ENCODE measurements at places on chromosomes 3 and 15.

- no peak for DNase-seq
Observed at GRCh38 chr3:194384156-194384555, 14.6 kb upstream of the LRRC15 start.

- no peak for DNase-seq
Observed at GRCh38 chr15:29470311-29470710, 200.7 kb upstream of the NSMCE3 start.

DNA sequence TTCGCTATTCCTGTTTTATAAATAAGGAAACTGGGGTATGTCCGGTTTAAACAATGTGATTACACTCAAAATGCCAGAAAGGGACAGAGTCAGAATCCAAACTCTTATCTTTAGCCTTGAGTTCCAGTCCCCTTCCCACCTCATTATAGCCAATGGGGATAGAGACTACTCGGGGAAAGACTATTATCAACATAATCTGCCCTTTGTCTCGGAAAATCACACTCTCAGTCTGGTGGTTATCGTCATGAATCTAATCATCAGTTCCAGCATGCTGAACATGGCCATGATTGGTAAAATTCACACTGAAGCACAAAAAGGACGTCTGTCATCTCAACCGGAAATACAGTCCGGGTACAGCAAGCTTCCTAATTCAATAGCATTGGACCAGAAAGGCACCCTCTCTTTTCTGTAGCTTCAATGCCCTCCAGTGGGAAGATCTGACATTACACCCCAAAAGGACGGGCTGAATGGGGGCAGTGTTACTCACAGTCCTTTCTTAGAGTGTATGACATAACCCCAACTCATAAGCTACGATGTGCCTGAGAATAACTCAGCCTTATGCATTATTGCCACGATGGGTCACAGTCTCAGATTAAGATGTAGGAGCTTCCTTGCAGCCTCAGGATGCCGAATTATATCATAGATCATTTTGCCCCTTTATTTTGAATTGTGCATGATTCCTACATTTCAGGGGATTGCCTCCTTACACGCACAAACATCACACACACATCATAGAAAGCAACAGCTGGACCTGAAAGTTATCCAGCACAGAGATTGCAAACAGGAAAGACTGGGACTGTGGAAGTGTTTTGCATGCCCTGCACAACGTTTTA lies 390.4 kb upstream of the LMCD1 start:
- peak; percentile 43 for DNase-seq

DNA sequence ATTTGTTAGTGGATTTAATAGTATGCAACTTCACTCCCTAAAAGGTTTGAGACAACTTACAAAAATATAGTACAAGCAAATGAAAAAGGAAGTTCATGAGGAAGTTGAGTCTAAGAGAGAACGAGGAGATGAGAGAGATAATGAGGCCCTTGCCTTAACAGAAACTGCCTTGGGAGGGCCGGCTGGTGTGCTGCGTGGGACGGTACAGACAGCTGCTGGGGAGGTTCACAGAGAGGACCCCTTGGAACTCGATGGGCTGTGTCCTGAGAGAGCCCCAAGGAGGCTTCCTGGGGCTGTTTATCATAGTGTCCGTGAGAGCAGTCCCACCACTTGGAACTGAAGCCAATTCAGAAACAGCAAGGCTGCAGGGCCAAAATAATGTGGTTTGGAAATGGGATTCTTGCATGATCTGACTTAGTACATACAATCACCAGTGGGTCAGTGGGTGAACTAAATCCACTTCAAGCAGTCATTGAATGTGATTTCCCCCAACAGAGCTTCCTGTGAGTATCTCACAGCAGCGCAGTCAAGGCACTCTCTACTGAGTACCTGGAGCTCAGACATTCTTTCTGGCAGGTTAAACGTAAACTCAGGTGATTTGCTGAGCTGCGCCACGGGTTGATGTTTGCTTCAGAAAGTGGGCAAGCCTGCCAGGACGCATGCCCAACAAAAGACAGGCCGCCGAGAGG lies 90.8 kb downstream of the CRTC3 start:
- DNase-seq = no peak

- DNase-seq = no peak
Observed at GRCh38 chr3:177197727-177198460, 612 bp upstream of the TBL1XR1 start.

- no peak for DNase-seq
Observed at GRCh38 chr3:107942244-107942643, 148.6 kb downstream of the CD47 start.

GRCh38 chr3:131361464-131362421 lies 19.8 kb upstream of the NUDT16 start:
- DNase-seq = no peak

DNA sequence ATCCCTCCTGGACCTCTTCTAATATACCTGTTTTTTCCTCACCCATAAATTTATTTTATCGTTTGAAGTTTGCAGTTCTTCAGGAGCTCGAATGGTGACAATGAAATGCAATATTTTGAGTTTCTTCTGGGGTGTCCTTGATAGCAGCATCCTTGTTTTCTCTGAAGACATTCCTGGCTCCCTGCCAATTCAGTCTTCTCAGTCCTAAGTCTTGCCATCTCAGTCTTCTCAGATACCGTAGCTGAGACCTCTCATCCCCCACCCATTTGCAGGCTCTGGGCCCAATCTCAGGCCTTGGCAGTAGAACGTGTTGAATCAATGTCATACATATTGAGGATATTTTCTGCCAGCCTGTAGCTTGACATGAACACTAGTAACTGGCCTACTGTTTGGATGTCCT lies 140.9 kb downstream of the NECTIN3 start:
- DNase-seq = no peak

- DNase-seq = no peak
Observed at GRCh38 chr3:61415201-61415600, 146.2 kb upstream of the PTPRG start.

DNA sequence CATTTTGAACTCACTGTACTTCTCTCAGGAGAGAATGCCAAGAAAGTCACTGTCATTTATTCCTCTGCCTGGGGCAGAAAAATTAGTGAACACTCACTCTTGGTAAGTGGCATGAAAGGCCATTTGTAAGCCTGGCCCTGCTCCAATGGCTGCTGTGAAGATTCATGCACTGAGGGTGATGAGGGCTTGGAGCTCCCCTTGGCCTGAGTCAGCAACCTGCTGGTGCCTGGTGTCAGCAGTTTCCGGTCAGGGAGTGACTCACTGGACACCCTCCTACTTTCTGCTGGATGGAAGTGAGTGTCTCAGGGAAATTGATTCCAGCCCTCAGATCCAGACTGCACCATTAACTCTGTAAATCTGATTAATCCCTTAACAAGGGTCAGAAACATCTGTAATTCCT lies 37.6 kb downstream of the TRA2B start:
- DNase-seq = no peak

DNA sequence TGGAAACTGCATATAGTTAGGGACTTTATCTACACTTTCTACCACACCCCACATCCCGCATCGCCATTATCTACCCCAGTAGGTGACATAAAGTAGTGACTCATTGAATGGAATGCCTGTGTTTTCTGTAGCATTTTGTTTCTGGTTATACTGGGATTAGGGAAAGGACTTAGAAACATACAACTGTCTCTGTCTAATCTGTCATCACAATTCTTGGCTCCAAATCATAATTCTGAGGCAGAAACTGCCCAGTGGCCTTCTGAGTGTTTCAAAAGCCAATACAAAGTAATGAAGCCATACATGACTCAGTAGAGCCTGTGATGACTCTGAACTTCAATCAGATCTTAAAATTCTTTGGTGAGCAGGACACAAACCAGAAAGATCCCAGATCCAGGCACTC lies 115.7 kb upstream of the CHRM5 start:
- no peak for DNase-seq

DNA sequence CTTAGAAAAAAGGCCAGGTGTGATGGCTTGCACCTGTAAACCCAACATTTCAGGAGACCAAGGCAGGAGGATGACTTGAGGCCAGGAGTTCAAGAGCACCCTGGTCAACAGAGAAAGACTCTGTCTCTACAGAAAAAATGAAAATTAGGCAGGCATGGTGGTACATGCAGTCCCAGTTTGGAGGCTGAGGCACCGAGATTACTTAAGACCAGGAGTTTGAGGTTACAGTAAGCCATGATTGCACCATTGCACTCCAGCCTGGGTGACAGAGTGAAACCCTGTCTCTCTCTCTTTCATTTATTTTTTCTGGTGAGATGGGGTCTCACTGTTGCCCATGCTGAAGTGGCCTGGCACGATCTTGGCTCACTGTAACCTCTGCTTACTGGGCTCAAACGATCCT lies 24.7 kb downstream of the IP6K1 start:
- DNase-seq = no peak

- DNase-seq = no peak
Observed at GRCh38 chr3:55571913-55572312, 84.8 kb upstream of the WNT5A start.

DNA sequence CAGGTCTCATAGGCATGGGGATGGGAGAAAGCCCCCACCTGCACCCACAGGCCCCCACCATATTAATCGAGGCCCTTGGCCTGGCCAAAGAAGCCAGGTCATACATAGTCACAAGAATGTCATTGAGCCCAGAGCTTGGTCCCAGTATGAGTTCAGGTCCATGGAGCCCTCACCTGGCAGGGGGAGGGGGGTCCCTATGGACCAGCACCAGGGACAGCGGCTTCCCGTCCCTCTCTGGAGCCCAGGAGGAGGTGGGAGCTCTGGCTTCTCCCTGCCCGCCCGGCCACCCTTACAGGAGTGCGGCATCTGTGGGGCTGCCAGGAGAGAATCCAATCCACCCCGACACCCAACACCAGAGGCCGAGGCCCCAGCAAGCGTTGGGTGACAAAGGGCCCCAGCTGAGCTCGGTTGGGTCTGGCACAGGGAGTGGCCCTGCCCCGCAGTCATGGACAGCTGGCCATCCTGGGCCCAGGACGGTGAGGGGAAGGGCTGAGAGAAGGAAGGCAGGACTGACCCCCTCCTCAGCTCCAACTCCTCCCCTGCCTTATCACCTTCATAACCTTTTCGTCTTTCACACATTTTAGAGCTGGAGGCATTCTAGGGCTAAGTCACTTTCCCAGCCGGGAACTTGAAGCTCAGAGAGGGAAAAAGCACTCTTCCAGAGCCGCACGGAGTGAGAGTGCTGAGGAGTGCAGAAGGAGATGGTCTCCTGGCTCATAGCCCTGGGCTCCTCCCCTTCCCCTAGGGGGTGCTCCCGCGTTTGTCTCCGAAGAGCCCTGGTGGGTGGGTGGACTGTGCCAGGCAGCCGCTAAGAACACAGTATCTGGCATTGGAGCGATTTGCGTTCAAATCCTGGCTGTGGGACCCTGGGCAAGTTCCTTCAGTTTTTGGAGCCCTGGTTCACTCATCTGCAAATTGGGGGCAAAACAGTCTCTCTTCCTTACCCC lies 54.6 kb downstream of the ATP2B2 start:
- DNase-seq = no peak

DNA sequence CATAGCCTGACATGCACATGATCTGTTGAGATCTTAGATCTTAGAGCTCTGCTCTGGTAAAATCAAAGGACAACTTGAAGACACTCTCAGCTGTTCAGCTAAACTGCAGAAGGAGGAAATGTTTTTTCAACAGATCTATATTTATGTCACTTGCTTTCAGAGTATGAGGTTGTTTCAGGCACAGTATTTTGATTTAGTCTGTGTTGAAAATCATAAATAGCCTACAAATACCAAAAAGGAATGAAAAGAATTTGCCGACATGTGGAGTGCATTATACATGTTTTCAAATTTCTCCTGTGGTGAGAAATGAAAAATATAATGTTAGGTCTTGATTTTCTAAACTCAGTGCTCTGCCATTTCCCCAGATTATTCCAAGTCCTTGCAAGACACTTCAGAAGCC lies 1118.4 kb downstream of the TBL1XR1 start:
- no peak for DNase-seq
